NCI-H1417 treated with DMSO at 0.1 percent for 48 hours (cell line): ENCODE measurements at places on chromosomes 6 and 20.

GRCh38 chr20:46361811-46362210, 44.6 kb downstream of the ELMO2 start:
- DNase-seq = no peak

DNA sequence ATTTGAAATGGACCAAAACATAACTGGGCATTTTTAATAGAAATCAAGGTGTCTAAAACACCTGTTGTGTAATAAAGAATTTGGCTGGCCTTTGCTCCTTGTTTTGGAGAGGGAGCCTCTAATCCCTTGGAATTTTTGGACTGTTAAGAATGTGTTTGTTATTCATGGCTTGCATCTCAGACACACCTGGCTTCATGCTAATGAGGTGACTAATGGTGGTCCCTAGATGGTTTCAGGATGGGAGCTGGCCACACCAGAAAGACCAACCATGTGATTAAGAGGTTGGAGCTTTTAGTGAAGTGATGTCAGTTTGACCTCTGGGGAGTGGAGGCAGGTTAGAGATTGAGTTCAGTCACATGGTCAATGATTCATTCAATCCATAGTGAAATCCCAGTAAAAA, 328.4 kb downstream of the DHX35 start:
- DNase-seq = no peak

DNA sequence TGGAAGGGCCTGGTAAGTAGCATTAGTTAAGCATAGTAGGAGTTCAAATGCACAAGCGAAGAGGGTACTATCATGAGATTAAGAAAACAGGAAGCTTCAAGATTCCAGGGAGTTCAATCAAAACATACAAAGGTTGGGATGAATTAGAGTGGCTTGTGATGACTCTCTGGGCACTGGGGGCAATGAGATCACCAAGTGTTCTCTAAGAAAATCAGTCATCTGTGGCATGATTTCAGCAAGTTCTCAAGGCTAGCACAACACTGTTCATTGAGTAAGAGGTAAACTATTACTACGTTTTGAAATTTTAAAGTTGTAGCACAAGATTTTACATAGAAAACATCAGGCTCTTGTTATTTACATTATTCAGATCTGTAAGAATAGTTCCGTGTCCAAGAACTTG, 139.7 kb upstream of the FLRT3 start:
- no peak for DNase-seq

GRCh38 chr6:11971154-11971553, 41.0 kb upstream of the HIVEP1 start:
- DNase-seq = no peak

GRCh38 chr20:50471231-50471630, 39.0 kb upstream of the PTPN1 start:
- DNase-seq = no peak

GRCh38 chr6:71446057-71446456, 157.4 kb downstream of the OGFRL1 start:
- DNase-seq = no peak

GRCh38 chr6:24385536-24386269, 17.0 kb upstream of the MRS2 start:
- no peak for DNase-seq

DNA sequence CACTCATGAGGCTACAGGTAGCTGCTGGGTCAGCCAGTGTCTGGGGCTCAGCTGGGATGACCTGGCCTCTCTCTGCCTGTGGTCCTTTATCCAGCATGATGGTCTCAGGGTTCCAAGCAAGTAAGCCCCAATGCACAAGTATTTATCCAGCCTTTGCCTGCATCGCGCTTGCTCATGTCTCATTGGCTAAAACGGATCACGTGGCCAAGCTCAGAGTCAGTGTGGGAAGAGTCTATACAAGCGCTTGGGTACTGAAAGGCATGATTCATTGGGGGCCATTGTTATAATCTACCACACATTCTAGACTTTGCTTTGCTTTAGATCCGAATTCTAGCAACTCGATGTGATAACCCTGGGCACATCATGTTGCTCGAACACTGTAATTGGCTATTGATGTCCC, 48.3 kb downstream of the PPP1R16B start:
- no peak for DNase-seq
